ENCODE measurements at places on chromosomes 11 and 22.

DNA sequence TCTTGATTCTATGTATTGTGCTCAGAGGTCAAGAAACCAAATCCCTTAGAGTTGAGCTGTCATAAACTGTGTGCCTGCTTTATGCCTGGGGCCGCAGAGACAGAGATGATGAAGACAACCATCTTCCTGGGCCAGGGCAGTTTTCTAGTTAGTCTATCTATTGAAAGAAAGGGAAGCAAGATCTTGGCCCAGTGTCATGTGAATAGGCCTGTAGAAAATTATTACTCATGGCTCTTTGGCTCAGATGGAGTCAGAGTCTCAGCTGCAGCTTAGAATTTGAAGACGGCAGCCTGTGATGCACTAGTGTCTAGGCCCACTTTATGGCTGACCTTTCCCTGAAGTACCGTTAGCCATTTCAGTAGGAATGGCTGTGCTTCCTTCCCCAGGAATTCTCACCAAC lies 112.0 kb downstream of the DBX1 start:
- DNase-seq: no peak

GRCh38 chr22:45551310-45552016 lies 48.8 kb downstream of the FBLN1 start:
- no peak for DNase-seq

- no peak for DNase-seq
Observed at GRCh38 chr11:2587976-2588748, 111.6 kb downstream of the KCNQ1OT1 start.

DNA sequence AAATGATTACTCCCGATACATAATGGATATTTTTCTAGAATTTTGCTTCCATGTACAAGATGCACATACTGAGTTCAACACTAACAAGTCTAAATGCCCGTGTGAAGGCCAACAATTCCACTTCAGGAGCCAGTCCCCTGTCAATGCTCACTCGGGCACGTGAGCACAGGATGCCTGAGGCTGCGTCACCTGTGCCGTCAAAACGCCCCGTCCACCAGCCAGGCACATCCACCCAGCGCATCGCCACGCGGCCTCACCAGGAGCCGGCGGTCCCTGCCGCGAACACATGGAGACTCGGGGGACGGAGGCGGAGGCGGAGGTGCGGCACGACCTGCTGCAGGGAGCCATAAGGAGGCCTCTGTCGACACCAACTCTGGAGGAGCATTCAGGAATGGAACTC lies 9.8 kb downstream of the TOLLIP start:
- DNase-seq: no peak

- no peak for DNase-seq
Observed at GRCh38 chr11:78312712-78313111, 104.9 kb downstream of the GAB2 start.

GRCh38 chr11:130522284-130522961 lies 74.0 kb downstream of the ADAMTS15 start:
- no peak for DNase-seq

GRCh38 chr11:93216511-93217101 lies 18.8 kb upstream of the SLC36A4 start:
- no peak for DNase-seq

GRCh38 chr11:113947994-113948393 lies 26.9 kb upstream of the HTR3A start:
- DNase-seq: no peak

- peak; percentile 42 for DNase-seq
Observed at GRCh38 chr11:78202733-78203167, 14.0 kb downstream of the USP35 start.

GRCh38 chr11:60844870-60845221 lies 2.9 kb downstream of the CCDC86 start:
- no peak for DNase-seq

DNA sequence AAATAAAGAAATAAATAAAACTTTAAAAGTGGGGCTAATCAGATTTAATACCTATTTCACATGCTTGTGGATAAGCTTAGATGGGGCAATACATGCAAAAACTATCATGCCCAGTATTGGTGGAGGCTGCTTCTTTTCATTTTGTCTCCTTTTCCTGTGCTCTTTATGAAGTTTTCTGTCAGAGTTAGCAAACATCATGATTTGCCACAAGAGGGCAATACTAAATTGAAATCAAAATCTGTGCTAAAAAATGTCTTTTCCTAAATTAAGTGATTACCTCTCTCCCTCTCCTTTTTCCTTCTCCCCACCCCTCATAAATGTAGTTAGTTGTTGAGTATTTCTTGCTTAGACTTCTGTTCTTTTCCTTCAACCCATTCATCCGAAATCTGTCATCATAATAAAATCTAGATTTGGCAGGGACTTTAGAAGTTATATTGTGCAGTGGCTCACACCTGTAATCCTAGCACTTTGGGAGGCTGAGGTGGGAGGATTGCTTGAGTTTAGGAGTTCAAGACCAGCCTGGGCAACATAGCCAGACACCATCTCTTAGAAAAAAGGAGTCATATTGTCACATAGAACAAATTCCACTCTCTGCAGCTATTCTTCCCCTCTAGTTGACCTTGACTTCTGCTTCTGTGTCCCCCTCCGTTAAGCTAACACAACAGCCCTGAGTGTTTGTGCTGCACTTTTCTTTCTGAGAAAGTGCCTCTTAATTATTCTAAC lies 4.7 kb upstream of the ARHGAP42 start:
- DNase-seq: no peak

GRCh38 chr11:2582351-2582945 lies 117.3 kb downstream of the KCNQ1OT1 start:
- DNase-seq: peak; percentile 9

DNA sequence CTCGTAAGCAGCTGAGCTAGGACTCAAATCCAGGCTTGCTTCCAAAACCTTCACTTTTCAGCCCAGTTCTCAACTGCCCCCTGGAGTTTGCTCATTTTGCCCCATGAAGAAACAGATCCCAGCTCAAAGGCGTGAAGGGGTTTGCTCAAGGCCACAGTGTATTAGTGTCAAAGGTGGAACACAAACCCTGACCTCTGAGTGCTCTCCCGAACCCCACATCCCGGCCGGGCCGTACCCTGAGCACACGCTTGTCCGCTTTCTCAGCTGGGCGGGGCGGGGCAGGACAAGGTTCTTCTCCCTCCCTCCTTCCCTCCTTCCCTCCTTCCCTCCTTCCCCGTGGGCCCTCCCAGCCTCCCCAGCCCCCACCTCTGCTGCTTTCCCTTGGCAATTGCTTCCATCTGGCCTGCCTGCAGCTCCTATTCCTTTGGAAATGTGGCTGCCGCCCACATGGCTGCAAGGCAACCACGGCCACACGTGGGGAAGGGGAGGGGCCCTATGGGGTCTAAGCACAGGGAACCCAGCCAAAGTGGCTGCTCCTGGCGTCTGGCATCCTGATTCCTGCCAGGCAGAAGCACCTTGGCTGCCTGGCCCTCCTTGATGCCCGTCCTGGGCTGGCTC lies 4.1 kb downstream of the ST3GAL4 start:
- DNase-seq: no peak

DNA sequence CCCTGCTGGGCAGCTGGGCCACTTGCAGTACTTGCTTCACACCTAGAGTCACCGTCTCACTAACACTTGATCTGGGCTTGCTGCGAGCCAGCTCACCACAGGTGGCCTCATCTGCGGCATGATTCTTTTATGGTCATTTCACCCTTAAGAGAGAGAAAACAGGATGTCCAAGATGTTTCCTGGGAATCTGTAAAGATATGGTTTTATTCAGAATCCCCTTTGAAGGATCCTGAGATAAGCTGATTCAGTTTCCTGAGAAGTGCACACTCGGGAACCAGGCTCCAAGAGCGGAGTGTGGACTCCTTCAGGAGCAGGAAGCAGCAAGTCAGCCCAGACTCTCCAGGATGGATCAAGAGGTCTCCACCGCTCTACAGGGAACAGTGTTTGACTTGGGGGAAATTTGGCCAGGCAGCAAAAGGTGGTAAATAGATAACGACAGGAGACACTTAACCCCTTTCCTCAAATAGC lies 21.8 kb upstream of the TP53AIP1 start:
- no peak for DNase-seq

- DNase-seq: no peak
Observed at GRCh38 chr11:27201454-27202302, 161.1 kb downstream of the BBOX1 start.

- peak; percentile 37 for DNase-seq
Observed at GRCh38 chr11:67732045-67732787, 57.8 kb upstream of the ALDH3B2 start.

GRCh38 chr22:24952837-24953383 lies 394 bp downstream of the KIAA1671 start:
- peak; percentile 20 for DNase-seq

GRCh38 chr22:48699511-48699910 lies 1128.2 kb downstream of the BRD1 start:
- DNase-seq: no peak

DNA sequence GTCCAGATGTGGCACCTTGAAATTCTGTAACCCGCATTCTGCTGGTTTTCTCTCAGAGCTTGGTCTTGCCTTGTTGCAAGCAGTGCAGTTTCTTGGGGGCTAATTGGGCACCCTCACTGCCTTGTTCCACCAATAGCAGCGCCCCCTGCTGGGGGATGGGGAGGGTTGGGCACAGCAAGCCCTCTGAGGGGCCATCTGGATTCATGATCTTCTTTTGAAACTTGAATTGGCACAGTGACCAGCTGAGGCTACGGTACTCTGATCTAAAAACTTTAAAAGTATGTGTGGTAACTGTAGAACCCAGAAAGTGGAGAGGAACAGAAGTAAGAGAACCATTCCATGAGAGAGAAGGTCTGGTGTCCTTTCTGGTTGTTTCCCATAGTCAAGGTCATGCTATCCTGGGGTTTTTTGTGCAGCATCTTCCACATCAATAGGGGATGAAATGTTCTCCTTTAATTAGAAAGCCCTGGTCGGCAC lies 64.2 kb downstream of the MED15 start:
- DNase-seq: peak; percentile 75

GRCh38 chr11:100759106-100759505 lies 72.0 kb downstream of the ARHGAP42 start:
- no peak for DNase-seq

- DNase-seq: no peak
Observed at GRCh38 chr22:43173976-43174720, 12.8 kb downstream of the TTLL12 start.

- DNase-seq: no peak
Observed at GRCh38 chr11:110053848-110054414, 39.3 kb upstream of the ZC3H12C start.

DNA sequence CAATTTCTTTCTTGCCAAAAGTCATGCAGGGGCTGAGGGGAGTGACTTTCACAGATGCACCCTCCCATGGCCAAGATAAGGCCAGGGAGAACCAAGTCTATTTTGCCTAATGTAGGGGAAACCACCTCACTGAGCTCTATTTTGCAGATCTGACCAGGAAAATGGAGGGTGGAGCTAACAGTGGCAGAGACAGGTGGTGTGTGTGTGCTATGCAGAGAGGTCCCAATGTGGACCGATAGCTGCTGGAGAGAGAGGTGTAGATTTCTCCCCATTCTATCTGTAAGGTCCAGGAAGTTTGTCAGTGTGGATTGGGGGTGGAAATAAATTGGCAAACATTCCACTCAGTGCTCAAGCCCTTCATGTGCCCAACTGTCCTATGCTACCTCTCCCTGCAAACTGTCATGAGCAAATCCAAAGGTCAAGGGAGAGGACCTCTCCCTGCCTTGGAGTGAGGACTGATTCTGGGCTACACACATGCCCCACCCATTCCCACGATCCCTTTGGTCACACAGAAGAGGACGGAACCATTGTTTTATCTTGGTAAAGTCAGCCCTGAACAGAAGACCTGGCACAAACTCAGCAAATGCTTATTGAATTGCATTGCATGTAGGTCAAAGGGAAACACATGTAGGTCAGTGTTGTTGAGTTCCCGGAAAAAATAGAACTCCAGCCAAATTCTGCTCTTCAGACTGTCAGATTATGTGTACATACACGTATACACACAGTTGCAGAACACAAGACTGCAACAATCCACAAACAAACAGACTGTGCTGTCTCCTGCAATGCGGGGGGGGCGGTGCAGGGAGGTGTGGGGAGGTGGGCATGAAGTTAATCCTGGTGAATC lies 65.9 kb downstream of the C11orf58 start:
- no peak for DNase-seq

DNA sequence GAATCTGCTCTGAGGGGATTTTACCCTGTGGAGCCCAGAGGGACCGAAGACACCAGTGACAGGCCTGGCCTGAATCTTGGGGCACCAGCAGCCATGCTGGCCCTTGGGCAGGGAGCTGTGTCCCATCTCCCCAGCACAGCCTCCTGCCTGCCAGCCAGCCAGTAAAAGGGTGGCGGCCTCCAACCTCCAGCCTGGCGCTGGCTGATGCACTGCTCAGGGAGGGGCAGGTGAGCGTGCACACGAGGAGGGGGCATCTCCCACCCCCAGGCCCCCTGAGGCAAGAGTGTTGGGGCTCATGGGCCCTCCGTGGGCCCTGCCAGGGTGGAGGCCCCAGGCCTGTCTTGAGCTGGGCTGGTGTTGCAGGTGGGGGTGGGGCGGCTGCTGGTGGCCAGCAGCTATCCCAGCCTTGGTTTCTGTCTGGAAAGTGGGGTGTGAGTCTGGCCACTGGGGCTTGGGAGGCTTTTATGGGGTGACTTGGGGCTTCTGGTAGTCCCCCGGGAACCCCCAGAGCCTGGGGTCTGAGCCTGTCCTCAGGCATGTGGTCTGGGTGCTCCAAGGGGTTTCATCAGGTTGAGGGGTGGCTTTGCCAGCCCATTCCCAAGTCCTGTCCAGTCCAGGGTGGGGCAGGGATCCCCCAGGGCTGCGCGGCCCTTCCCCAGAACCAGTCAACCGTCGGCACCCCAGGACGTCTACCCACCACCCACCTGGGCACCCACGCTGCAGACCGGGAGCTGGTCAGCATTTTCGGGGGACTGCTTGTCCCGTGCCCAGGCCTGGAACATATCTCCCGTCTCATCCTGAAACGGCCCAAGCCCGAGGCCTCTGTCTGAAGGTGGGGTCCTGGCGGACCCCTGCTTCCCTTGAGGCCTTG lies 17.8 kb downstream of the TSPAN4 start:
- no peak for DNase-seq

- no peak for DNase-seq
Observed at GRCh38 chr11:75476739-75477613, 44.0 kb upstream of the KLHL35 start.

GRCh38 chr22:28198692-28199091 lies 279.6 kb upstream of the PITPNB start:
- no peak for DNase-seq

DNA sequence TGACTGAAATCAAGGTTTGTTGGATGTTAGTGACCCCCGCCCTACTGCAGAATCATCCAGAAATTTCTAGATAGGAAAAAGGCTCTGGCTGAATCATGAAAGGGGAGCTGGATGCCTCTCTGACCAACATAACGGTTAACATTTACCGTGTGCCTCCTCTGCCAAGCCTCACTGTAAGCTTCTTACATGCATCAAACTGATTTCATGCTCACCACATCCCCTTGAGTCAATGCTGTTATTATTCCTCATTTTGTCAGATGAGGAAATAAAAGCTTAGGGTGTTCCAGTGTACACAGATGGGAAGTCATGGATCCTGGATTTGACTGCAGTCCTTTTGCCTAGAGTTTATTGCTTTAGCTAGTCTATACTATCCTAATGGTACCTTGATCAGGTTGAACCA lies 5.9 kb upstream of the HMOX1 start:
- no peak for DNase-seq

DNA sequence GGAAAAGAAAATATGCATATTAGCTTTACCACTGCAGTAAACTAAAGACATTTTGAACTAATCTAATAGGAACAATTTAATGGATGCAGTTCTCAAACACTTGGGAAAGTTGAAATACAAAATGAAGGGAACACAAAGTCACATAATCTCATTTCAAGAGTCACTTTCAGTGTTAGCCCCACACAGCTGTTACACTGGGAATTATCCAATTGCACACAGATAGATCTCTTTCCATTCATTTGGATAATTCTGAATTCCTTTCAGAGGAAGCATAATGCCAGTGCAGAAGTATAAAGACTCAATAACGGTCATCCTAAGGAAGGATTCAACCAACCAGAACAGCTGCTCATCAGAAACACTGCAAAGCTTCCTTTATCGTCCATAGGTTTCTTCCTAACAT lies 173.3 kb downstream of the GRIA4 start:
- DNase-seq: no peak
